ENCODE measurements at places on chromosomes 12 and 14.

- DNase-seq = no peak
Measured at GRCh38 chr14:52080808-52081755, 12.2 kb upstream of the NID2 start.

DNA sequence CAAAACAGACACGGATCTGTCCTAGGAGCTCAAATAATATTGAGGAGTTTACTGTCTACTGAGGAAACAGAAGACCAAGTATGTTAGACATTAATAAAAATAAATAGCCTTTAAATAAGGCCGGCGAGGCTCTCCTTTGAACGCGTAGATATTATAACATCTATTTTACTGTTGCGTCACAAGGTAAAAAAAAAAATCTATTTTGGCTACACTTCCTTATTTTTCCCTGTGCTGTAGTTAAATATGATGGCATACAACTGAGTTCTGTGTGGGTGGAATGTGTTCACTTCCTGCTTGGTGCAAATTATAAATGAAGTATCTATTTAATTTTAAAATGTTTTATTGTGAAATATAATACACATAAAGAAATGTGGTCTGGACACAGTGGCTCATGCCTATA, 17.2 kb upstream of the RAD52 start:
- DNase-seq = no peak

DNA sequence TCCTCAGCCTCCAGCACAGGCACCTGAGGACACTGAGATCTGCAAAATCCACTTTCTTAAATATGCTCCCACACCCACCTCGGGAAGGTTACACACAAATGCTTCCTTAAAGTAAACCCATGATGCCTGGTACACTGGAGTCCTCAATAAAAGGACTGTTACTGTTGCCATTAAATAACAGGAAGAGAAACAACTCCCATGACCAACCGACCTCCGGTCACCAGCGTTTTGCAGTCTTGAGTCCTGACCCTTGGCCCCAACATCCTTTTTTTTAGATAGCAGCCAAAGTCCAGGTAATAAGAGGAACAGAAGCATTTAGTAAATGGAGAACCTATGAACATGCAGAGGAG, 42.4 kb downstream of the ITPK1 start:
- DNase-seq = no peak

DNA sequence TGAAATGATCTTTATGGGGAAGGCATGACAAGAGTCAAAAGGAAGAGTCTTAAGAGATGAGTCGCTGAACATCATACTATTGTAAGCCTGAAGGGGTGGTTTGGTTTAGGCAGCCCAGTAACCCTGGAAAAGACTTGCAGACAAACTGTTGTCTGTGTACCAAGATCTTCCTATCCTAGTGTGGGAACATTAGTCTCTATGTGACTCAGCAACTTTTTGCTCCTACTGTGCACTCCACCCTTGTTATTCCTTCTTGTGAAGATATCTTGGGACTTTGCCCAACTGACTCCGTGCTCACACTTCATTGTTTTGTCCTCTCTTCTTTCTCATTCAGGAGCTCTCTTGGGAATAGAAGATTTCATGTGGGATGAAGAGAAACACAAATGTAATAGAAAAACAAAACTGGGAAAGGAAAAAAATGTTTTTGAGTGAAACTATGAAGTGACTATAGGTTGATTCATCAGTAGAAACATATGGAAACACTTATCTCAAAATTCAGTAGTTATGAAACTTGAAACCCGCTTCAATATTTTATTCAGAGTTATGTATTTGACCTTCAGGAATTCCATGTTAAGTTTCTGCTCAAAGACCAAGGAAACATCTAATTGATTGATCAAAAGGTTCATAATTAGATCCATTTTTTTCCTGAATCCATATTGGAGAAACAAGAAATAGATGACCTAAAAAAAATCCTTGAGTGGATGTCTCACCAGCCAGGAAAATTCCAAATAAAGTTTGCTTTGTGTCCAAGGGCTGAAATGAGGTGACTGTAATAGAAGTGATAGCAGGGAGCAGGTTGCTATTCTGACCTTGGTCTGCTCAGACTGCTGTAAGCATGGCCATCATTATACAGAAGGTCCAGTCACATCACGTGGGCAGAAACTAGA, 67.2 kb downstream of the BTG1 start:
- no peak for DNase-seq
